Stimulated activated CD8-positive, alpha-beta memory T cell treated with anti-CD3 and anti-CD28 coated beads, Interleukin-4, amount 100 ng/mL, for 24 hours (primary cell): ENCODE measurements at places on chromosomes 6 and 20.
A peak's percentile ranks its signal among the peaks of the same experiment; 100 is the strongest.

DNA sequence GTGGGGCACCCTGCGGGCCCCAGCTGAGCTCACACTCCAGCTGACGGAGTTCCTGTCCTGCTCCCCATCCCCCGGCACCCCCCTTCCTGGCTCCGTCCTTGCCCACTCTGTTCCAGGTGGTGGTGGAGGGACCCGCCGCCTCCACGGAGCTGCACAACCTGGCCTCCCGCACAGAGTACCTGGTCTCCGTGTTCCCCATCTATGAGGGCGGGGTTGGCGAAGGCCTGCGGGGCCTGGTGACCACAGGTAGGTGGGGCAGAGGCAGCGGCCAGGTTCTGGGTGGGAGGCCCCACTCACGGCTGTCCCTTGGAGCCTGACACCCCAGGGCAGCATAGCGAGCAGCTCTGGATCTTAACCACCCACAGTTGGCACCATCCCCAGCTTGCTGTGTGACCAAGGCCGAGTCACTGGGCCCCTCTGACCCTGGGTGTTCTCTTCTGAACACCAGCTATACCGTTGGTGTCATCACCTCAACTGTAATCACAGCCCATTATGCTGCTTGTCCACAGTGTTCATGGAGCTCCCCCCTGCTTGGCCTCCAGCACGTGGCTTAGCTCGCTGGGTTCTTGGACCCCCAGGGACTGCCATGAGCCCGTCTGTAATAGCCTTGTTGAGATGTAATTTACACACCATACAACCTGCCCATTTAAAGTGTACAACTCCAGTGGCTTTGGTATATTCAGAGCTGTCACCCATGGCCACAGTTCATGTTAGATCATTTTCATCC, 17.4 kb downstream of the COL20A1 start:
- DNase-seq, result no peak

DNA sequence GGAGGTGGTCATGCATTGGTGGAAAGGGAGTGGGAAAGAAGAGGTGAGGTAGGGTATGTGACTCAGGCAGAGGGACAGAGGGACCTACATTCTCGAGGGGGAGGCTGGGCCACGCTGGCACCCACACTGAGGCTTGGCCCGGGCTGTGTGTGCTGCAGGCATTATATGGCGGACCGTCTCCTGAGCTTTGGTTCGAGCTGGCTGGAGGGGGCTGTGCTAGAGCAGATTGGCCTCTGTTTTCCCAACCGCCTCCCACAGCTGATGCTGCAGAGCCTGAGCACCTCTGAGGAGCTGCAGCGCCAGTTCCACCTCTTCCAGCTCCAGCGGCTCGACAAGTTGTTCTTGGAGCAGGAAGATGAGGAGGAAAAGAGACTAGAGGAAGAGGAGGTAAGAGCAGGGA, 23.4 kb downstream of the DNPH1 start:
- no peak for DNase-seq

GRCh38 chr20:61112515-61112914, 139.5 kb upstream of the CDH4 start:
- DNase-seq, result no peak

GRCh38 chr6:87504441-87504840, 31.7 kb downstream of the SLC35A1 start:
- no peak for DNase-seq

- DNase-seq, result no peak
These were observed 61.9 kb downstream of the CBFA2T2 start for GRCh38 chr20:33551778-33552177.

- no peak for DNase-seq
These were observed 27.9 kb upstream of the MAP3K4 start for GRCh38 chr6:160963651-160964050.

- DNase-seq, result no peak
These were observed 11.7 kb downstream of the SLC13A3 start for GRCh38 chr20:46639587-46639986.

GRCh38 chr20:6069669-6070068, 15.8 kb upstream of the LRRN4 start:
- no peak for DNase-seq

- DNase-seq, result peak; percentile 34
These were observed 115.2 kb upstream of the RNF24 start for GRCh38 chr20:4130404-4131189.

DNA sequence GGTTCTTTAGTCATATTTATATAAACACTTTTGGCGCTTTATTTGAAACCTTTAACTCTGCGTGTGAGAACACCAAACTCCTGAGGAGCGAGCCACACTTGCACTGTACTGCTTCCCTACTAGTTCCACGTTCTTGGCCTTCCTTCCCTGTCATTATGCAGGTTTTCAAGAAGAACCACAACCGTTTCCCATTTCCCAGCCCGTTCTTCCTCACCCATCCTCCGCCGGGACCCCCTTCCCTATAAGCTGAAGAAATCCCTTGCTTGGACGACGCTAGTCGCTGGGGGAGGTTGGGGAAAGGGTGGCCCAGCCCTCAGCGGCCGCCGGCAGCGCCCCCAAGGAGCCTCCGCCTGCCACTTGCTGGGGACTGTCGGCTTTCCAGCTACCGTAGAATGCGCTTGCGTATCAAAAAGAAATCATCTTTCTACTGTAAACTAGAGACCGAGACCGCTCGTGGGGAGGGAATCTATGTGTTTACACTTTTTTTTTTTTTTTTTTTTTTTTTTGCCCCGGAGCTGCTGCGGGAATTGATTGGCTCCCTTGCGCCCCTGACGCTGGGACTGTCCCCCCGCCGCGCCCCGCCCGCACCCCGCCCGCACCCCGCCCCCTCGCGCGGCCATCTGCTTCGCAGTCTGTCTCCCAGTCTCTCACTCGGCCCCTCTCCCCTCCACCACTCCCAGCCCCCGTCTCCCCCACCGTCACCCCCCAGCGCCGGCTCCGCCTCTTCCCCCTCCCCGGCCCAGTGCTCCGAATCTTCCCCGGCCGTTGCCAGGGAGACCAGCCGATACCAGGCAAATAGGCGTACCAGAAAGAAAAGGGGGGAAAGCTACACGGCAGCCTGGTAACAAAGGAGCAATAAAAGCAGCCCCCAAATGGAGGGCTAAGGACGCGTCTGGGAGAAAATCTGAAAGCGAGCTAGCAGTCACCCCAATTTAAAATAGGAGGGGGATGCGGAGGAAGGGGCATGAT, 2.3 kb upstream of the MARCKS start:
- no peak for DNase-seq

GRCh38 chr6:152775428-152775827, 24.8 kb downstream of the VIP start:
- no peak for DNase-seq

GRCh38 chr6:5610640-5611039, 349.3 kb downstream of the FARS2 start:
- no peak for DNase-seq

GRCh38 chr20:63007646-63008488, 1.1 kb upstream of the BHLHE23 start:
- DNase-seq, result no peak

DNA sequence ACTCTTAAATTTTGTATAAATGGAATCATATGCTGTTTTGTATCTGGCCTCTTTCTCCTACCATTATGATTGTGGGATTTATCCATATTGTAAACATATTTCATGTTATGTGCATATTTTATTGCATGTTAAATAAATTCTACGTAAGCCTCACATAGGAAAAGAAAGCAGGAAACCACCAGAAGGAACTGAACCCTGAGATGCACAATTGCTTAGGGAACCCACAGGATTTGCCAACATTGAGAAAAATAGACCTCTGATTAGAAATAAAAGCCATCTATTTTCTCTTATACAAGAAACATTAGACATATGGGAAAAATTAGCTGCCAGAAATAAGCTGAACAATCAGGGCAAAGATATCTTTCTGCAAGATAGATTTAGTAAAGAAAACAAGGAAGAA, 111.2 kb upstream of the CARMIL1 start:
- DNase-seq, result no peak

DNA sequence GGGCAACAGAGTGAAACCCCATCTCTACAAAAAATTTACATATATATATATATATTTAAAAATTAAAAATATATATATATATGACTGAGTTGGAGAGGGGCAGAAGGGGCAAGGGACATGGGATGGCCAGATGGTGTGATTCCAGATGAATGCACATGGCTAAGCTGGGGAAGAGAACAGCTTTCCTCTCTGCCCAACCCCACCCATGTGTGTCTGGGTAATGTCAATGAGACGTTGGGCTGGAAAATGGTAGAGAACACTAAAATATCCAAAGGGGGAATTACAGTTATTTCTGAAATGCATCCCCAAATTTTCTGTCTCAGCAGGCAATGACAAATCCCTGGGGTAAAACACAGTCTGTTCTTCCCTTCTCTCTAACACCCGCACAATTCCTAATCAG, 31.2 kb upstream of the CCND3 start:
- no peak for DNase-seq

- no peak for DNase-seq
These were observed 14.7 kb downstream of the FKBP1A start for GRCh38 chr20:1377984-1378734.

DNA sequence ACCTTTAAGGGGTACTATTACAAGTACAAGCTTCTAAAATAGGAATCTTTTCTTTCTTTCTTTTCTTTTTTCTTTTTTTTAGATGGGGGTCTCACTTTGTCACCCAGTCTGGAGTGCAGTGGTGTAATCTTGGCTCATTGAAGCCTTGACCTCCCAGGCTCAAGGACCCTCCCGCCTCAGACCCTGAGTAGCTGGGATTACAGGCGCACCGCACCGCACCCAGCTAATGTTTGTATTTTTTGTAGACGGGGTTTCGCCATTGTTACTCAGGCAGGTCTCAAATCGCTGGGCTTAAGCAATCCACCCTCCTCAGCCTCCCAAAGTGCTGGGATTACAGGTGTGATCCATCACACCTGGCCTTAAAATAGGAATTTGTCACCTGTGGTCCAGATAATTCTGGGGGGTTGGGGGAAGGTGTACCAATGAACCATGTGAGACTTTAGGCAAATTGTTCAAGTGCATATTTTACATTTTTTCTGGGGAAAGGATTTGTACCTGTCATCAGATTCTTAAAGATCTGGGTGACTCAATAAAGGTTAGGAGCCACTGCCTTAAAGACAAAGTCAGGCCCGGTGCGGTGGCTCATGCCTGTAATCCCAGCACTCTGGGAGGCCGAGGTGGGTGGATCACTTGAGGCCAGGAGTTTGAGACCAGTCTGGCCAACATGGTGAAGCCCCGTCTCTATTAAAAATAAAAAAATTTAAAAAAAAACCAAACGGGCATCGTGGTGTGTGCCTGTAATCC, 19.7 kb upstream of the SYNJ2 start:
- no peak for DNase-seq

- no peak for DNase-seq
These were observed 883 bp upstream of the DBNDD2 start for GRCh38 chr20:45407067-45407745.

GRCh38 chr20:25565578-25566157, 19.7 kb downstream of the NINL start:
- DNase-seq, result no peak

- DNase-seq, result no peak
These were observed 111.9 kb downstream of the EYA4 start for GRCh38 chr6:133353061-133353460.

- DNase-seq, result no peak
These were observed 93.5 kb upstream of the MLN start for GRCh38 chr6:33897189-33897780.

GRCh38 chr6:166776571-166776970, 149.5 kb upstream of the RPS6KA2 start:
- no peak for DNase-seq

DNA sequence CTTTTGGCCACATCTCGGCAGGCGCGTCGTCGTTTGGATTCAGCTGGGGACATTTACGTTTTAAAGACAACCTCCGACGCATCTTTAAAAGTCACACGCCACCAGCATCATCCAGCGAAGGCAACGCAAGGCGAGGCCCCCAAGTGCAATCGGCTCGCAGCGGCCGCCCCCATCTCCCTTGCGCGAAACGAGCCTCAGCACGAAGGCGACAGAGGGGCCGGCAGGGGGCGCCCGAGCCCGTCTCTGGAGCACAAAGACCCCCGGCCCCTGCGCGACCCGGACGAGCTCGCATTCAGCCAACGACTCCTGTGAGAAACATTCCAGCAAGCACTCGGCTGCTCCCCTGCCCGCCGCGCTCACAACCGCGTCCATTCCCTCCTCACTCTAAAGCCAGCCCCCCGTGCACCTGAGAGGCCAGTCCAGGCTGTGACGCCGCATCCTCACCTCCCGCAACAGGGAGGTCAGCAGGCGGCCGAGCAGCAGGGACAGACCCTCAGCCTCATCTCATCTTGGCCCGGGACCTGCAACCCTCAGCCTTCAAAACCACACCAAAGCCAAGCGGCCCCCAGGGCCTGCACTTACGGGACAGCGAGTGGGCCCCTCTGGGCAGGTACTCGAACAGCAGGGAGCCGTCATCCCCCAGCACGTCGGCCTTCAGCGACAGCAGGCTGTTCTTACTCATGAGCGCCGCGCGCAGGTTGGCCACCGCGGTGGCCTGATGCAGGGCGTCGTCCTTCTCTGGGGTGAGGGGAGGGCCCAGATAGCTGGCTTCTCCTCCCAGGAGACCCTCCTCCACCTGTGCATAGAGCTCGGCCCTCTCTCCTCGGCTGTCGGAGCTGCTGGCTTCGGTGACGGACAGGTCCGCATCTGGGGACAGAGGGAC, 35.8 kb downstream of the SLC2A4RG start:
- no peak for DNase-seq

DNA sequence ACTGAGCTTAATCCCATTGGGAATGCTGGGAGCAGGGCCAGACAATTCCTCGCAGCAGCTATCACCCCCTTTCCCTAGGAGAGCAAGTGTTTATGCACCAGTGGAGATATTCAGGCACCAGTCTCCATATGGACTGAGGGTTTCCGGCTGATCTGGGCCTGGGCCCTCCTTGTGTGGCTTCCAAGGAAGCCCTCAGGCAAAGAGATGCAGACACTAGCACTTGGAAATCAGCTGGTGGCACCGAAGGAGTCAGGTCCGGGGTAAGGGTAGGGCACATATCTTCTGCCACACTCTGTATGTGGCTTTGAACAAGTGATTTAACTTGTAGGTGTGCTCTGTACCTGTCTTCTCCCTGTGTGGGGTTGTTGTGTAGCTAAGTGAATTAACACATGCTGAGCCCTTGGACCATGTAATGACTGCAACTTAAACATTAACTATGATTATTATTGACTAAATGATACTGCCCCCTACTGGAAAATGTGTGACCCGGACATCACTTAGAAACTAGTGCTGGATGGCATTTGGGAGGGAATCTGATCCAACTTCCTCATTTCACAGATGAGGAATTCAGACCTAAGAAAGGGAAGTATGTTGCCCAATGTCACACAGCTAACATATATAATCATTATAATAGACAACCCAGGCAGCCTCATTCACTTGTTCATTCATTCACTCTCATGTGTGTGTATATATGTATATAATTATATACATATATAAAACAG, 19.3 kb upstream of the WFDC2 start:
- DNase-seq, result no peak
